ENCODE measurements at places on chromosomes 12 and 14. TPM values are rescaled to one million over a fixed set of nuclear protein-coding genes. Genes with fewer than 3 reads are reported as not detected.

The ITGA7 gene
- 2.2 TPM for total RNA-seq

The GPR132 gene
- 0.45 TPM for total RNA-seq

The HOXC12 gene
- not detected for total RNA-seq

The CPNE6 gene
- not detected for total RNA-seq

The ALDH1L2 gene
- 3.7 TPM for total RNA-seq

The MFAP5 gene
- not detected for total RNA-seq

The MMP14 gene
- 0.55 TPM for total RNA-seq

The TAS2R43 gene
- not detected for total RNA-seq

The RASAL1 gene
- total RNA-seq: 0.17 TPM

The RNASE13 gene
- not detected for total RNA-seq

The CLEC12A gene
- not detected for total RNA-seq

The POTEG gene
- not detected for total RNA-seq

The GALNT16 gene
- total RNA-seq: 3.7 TPM

The TMEM117 gene
- 2.0 TPM for total RNA-seq

The GPRC5A gene
- 273 TPM for total RNA-seq

The MYF5 gene
- total RNA-seq: not detected

The TCL1A gene
- total RNA-seq: not detected

The SDSL gene
- 22.3 TPM for total RNA-seq

The DACT1 gene
- total RNA-seq: 0.42 TPM

The MTRFR gene
- total RNA-seq: 12.9 TPM

The TSPAN19 gene
- total RNA-seq: not detected

The KRT78 gene
- total RNA-seq: not detected

The TAS2R9 gene
- total RNA-seq: not detected

The TMCC3 gene
- total RNA-seq: 1.5 TPM

The TULP3 gene
- 20.6 TPM for total RNA-seq

The ASPG gene
- not detected for total RNA-seq

The VRTN gene
- not detected for total RNA-seq

The CNPY2 gene
- 128 TPM for total RNA-seq

The POU6F1 gene
- 2.4 TPM for total RNA-seq

The IRAK3 gene
- 0.93 TPM for total RNA-seq

The CACNA1C gene
- 0.09 TPM for total RNA-seq

The LRFN5 gene
- total RNA-seq: not detected

All from A549 treated with ZK216348 at 1 μM for 4 hours (cell line).